Activated T-helper 2 cell treated with anti-CD3 and anti-CD28 coated beads, Interferon-gamma antibody, Interleukin-2, Interleukin-4, amounts not matched to agents 10 μg/mL and 5 μg/mL and 100 μg/mL, durations not matched to agents 14 hours and 24 hours and 36 hours (primary cell): ENCODE measurements at places on chromosomes 7 and 10.

DNA sequence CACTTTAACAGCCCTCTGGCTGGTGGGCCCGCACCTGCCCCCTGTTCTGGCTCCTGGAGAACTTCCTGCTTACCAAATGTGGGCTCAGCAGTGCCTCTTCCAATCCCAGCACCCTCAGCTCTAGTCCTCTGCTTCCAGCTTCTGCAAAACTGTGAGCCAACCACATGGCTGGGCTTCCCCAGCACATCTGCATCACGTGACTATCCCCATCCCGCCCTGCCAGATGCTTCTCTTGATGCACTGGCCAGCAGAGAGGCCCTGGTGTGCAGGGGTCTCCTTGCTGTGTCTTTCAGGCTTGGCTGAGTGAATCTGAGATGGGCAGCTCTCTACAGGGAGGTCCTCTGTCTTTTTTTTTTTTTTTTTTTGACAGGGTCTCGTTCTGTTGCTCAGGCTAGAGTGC, 43.8 kb upstream of the DMBT1 start:
- peaks cover 14% of the 10 kb centered on the region for H3K4me1 ChIP-seq
- no peak overlapping the region for H3K4me3 ChIP-seq
- H3K27me3 ChIP-seq = peaks cover 5% of the 10 kb centered on the region
- no peak overlapping the region for H3K27ac ChIP-seq
- H3K36me3 ChIP-seq = no peaks in the 10 kb centered on the region

- H3K4me1 ChIP-seq = peaks cover 47% of the 10 kb centered on the region
- H3K27ac ChIP-seq = peak overlapping the region; percentile 90
- peaks cover 39% of the 10 kb centered on the region for H3K36me3 ChIP-seq
- no peaks in the 10 kb centered on the region for H3K27me3 ChIP-seq
Observed at GRCh38 chr7:150375662-150376521, 3.2 kb upstream of the ZNF775 start.

DNA sequence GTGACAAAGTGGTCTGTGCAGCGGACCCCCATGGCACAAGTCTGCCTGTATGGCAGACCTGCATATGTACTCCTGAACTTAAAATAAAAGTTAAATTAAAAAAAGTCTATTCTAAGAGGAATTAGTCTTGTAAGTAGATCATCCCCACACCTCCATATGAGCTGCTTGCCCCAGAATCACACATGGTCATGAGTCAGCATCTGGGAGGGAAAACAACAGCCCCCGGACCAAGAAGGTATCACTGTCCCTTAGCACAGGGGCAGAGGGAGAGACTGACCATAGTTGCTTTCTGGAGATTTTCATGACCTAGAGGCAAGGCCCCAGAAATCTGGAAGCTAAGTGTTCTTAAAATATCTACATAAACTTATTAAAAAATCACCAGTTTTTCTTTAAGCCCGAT, 86.6 kb upstream of the PDK4 start:
- H3K4me1 ChIP-seq = peaks cover 2% of the 10 kb centered on the region
- H3K27ac ChIP-seq = no peak overlapping the region
- H3K4me3 ChIP-seq = no peak overlapping the region
- peaks cover 5% of the 10 kb centered on the region for H3K27me3 ChIP-seq

- no peaks in the 10 kb centered on the region for H3K4me1 ChIP-seq
- H3K36me3 ChIP-seq = no peaks in the 10 kb centered on the region
- no peak overlapping the region for H3K4me3 ChIP-seq
- no peak overlapping the region for H3K27ac ChIP-seq
- no peaks in the 10 kb centered on the region for H3K27me3 ChIP-seq
Observed at GRCh38 chr7:8628656-8629055, 195.2 kb downstream of the NXPH1 start.

- H3K4me1 ChIP-seq = peaks cover 18% of the 10 kb centered on the region
- H3K27me3 ChIP-seq = peaks cover 3% of the 10 kb centered on the region
- H3K4me3 ChIP-seq = no peak overlapping the region
Observed at GRCh38 chr7:12801107-12801506, 113.7 kb downstream of the ARL4A start.

GRCh38 chr7:141013345-141013715, 1.4 kb downstream of the MRPS33 start:
- H3K27ac ChIP-seq = peak overlapping the region; percentile 100
- H3K27me3 ChIP-seq = peaks cover 16% of the 10 kb centered on the region
- peaks cover 31% of the 10 kb centered on the region for H3K4me1 ChIP-seq
- H3K36me3 ChIP-seq = peaks cover 21% of the 10 kb centered on the region
- DNase-seq = no peak

DNA sequence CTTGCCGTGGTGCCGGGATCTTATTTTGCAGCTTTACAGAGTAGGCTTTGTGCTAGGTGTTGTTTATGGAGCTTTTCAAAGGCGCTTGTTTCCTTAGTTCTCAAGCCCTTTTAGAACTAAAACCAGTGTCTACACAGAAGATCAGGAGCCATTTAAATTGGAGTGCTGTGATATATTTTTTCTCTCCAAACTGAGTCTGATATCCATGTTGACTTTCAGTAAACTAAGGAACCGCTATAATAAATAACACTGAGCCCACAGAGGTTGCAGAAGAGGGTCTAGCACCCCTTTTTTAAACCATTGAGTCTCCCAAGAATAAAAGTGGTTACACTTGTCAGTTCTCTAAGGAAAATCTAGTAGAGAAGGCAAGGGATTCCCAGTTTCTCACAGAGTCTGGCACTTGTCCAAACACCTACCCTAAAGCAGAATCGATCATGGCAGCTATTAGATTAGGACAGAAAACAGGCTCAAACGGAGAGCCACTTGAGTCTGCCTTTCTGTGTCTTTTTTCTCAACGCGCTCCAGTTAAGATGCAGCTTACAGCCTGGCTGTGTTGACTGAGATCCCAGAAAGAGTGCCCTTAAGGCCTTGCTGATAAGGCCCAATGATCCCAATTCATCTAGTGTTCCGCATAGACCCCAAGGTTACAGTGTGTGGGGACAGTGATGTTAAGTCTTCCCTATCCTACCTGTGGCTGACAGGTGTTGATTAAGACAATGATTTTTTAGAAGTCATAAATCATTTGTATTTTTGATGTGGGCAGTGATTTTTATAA, 804 bp downstream of the TMEM106B start:
- no peak for DNase-seq
- H3K36me3 ChIP-seq = peaks cover 31% of the 10 kb centered on the region
- peak overlapping the region; percentile 97 for H3K4me3 ChIP-seq
- peaks cover 10% of the 10 kb centered on the region for H3K27me3 ChIP-seq
- H3K4me1 ChIP-seq = peaks cover 37% of the 10 kb centered on the region

- no peak overlapping the region for H3K4me3 ChIP-seq
- peaks cover 56% of the 10 kb centered on the region for H3K27me3 ChIP-seq
- no peak overlapping the region for H3K27ac ChIP-seq
- no peak for DNase-seq
Observed at GRCh38 chr10:112991888-112992491, 41.9 kb downstream of the TCF7L2 start.

- H3K27ac ChIP-seq = no peak overlapping the region
- H3K4me1 ChIP-seq = peaks cover 58% of the 10 kb centered on the region
- no peak overlapping the region for H3K4me3 ChIP-seq
- H3K36me3 ChIP-seq = no peaks in the 10 kb centered on the region
- no peaks in the 10 kb centered on the region for H3K27me3 ChIP-seq
Observed at GRCh38 chr10:3889961-3890522, 105.0 kb upstream of the KLF6 start.

- no peak overlapping the region for H3K4me3 ChIP-seq
- no peak for DNase-seq
- no peak overlapping the region for H3K27ac ChIP-seq
Observed at GRCh38 chr10:527416-527815, 162.1 kb downstream of the DIP2C start.

DNA sequence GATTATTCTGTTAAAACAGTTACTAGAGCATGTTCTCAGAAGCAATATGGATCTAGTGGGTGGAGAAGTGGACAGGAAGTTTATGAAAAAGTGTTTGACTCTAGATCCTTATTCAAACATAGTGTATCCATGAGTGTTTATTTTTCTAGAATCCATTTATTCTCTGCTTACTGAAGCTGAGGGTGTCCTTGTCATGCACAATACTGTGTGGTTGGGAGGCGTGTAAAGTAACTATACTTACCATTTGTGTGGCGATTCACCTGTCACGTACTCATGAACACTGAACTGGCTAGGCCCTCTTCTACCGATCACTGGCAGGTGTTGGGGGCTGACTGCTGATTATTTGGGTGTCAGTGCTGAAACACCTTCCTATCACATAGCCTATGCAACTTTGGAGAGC, 74.0 kb downstream of the POU6F2 start:
- H3K27ac ChIP-seq = no peak overlapping the region
- no peak for DNase-seq
- no peak overlapping the region for H3K4me3 ChIP-seq
- H3K36me3 ChIP-seq = no peaks in the 10 kb centered on the region
- no peaks in the 10 kb centered on the region for H3K4me1 ChIP-seq
